ENCODE measurements at places on chromosomes 6 and 20.

DNA sequence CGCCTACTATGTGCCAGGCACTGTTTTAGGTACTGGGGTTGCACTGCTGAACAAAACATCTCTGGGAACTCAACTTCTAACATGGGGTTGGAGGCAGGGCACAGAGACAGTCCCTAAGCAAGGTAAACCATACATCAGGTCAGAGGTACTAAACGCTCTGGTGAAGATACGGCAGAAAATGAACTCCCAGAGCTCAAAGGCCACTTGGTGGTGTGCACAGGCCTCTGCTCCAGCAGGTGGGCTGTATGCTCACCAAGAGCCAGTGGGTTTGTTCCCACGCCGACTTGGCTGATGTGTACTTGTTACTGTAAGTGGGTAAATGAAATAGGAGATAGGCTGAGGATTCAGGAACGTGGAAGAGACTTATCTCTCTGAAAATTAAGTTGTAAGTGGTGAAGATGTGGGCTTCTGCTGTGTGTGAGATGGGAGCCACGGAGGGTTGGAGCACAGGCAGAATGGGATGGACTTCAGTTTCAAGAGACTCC, 133.4 kb downstream of the PREX1 start:
- DNase-seq, result no peak

DNA sequence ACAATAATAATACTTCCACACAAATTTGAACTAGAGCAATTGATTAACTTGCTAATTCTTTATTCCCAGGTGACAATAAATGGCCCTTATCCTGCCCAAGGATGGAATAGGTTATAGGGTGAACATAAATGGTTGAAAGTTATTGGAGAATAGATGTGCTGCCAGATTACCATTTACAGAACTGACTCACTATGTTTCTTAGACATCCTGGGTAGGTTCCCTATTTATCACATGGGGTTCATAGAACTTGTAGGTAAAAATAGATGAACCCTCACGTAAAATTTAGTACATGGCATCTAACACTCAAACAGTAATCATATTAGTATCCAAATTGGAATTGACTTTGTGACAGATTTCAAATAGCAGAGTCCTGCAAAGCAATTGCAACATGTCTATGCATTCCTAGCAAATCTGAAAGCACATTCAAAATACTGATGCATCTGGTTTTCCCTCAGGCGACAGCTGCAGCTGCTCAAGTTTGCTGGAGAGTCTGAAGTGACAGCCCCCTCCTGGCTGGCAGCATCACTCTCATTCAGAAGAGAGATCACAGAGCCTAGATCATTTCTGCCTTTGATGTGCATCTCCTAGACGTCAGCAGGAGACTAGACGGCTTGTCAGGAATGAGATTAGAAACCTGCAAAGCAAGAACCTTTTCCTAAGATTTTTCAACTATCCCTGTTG, 80.2 kb upstream of the RNF217 start:
- DNase-seq, result no peak

DNA sequence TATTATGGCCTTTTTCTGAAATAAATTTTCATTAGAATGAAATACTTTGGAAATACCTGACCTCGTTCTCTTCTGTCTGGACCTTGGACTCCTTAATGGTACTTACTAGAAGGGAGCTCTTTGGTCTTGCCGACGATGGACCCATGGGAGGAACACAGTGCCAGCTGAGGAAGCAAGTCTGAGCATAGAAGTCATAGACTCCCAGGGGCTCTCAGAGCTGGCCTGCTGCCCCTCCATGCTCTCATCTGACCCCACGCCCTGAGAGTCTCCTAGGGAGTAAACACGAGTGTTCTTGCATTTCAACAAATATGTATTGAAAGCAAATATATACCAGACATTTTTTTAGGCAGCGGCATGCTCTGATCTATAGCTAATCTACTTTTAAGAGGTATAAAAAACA, 87.8 kb downstream of the PLEKHG1 start:
- DNase-seq, result no peak

DNA sequence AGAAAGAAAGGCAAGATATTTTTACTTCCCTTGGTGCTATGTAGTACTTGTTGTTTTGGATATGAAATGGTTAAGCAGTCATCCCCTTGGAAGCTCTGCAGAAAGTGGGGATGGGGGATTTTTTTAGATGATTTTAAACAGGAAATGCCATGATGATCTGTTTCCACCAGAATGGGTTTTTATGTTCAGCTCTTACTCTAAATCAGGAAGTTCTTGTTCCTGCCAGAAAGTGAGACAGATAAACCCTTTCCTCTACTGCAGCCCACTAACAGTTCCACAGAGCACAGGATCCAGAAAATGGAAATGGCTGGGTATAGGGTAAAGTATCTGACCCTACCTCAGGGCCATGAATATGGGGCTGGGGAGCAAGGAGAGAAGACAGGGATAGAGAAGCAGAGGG, 32.1 kb upstream of the PPP1R3G start:
- no peak for DNase-seq

- DNase-seq, result no peak
These were observed 19.7 kb downstream of the PROCR start for GRCh38 chr20:35191419-35192117.

GRCh38 chr6:6402006-6402405, 81.5 kb upstream of the F13A1 start:
- DNase-seq, result no peak
